ENCODE measurements at places on chromosomes 4 and X.
A peak's percentile ranks its signal among the peaks of the same experiment; 100 is the strongest.

DNA sequence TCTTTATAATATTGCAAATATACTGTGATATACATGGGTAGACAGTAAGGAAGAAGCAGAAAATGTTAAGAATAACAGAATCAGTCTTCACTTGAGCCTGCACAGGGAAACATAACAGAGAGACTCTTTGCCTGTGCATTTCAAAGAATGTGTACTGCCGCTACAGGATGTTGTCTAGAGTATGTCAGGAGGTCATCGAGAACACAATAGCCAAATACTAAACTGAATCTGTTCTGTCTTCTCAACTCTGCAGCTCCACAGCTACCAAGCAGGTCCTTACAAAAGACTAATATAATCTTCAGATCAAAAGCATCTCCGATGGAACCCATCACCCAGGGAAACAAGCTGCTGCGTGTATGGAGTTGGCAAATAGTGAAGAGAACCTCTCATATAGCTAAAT, 471.5 kb downstream of the PCDH10 start:
- no peak for DNase-seq

DNA sequence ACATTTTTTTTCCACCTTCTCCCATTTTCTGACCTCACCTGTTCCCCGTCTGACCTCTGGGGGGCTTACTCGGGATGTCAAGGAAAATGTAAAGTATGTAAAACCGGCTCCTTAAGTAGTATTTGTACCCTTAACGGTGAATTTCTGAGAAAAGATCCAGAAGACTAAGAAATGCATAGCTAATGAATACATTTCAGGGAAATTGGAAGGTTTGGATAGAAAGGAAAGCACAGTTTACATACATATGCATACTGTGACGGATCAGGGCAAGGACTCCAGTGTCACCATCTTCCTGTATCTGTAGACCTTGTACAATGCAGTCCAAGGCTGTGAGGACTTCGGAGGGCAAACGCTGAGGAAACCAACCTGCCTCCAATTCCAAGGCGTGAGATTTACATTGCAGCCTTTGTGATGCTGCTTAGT, 2185.9 kb upstream of the TENM3 start:
- no peak for DNase-seq

- DNase-seq = no peak
Observed at GRCh38 chr4:102633100-102633499, 127.7 kb downstream of the MANBA start.

DNA sequence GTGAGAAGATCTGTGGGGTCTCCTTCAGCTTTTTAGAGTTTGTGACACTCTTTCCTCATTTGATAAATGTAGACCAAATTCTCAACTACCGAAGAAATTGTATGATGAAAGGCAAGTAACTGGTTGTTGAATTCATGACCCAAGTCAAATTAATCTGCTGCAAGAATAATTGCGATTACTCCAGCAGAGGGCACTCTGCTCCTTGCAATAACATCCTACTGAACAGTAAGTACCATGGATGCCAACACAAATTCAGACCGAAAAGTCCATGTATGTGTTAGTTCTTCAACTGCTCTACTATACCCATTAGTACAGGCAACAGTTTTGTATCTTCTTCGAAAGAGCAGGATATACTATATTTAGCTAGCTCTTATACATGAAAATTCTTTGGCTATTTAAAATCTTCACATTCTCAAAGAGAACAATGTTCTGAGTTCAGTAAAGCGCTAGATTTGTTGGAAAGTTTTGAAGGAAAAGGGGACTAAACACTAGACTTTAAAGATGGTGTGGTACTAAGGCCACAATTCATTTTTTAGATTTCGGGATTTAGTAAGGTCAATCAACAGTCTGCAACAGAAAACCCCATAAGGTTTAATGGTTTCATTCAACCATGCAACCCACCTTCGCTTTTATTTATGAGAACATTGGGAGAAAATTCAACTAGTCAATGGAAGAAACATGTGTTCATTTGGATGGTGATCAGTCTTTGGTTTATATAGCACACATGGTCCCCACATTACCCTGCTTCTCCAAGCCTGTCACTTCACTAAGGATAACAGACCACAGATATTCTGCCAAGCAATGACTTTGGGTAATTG, 105.4 kb upstream of the TBC1D9 start:
- DNase-seq = peak; percentile 63

GRCh38 chrX:134542485-134542884, 82.5 kb downstream of the HPRT1 start:
- DNase-seq = no peak

DNA sequence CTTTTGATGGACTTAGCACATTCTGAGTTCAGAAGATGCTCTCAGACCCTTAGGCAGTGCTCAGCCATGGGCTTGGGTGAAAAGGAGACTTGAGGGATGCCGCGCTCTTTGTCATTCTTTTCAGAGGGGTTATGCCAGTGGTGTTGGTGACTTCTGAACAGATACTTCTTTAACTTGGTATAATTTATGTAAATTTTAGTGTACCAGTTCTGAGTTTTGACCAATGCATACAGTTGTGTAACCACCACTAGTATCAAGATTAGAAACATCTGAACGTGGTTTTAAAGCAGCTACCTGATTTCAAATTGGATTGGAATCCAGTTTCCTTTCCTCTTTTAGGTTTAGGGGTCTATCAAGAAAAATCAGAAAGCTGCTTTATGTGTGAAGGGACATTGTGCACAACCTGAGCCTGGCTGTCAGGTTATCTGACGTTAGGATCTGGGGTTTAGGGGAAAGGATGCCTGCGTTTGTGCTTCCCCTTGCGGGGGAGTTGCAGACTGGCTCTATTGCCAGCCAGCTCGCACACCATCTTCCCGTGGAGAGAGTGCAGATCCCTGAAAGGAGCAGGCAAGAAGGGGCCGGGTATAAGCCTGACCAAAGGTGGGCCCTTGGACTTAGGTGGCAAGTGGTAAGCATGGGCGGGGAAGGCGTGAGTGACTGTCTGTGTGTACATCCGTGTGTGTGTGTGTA, 19.0 kb downstream of the SMS start:
- no peak for DNase-seq

DNA sequence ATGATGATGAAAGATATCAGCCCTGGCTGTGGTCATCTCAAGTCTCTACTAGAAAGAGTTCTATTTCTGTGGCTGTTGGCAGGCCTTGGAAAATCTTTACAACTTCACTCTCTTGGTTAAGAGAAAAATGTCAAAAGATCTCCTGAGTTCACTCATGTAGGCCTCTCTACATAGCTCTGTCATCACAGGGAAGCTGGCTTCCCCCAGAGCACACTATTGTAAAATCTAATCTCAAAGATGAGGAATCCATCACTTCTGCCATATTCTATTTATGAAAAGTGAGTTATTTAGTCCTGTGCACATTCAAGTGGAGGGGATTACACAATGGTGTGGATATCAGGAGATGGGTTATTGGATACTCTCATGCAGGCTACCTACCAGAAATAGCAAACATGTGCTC, 388.4 kb upstream of the HS3ST1 start:
- no peak for DNase-seq

DNA sequence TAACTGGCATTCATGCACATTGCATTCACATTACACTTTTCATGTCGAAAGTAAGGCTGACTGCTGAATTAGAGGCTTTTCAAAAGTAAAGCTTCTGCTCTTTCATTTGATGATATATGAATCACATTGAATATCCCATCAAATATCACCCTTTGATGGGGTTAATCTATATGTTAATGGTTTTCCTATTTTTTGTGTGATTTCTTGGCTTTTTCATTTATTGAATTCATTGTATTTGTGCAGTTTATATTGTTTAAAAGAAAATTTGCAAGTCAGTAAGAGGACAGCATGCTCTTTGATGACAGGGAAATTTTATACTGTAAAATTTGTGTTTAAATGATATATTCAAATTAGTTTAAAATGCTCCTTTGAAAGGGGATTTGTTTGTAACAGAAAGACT, 344.1 kb downstream of the PCDH10 start:
- no peak for DNase-seq

DNA sequence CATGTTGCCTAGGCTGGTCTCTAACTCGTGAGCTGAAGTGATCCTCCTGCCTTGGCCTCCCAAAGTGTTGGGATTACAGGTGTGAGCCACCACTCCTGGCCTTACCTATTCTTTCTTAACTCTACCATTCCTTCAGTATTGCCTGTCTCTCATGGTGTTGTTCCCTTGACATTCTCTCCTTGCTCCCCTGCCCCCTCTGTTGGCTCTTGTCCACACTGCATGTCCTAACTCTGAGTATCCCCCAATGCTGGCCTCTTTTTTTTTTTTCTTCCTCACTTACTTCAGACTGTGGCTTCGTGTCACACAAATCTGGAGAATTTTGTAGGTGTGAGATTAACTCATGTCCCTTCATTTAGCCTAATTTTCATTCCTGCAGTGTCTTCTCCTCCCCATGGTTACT, 22.9 kb upstream of the FRMPD4 start:
- DNase-seq = no peak

GRCh38 chrX:123581586-123581985, 151.3 kb downstream of the THOC2 start:
- no peak for DNase-seq

GRCh38 chr4:39451423-39452023, 7.2 kb downstream of the RPL9 start:
- no peak for DNase-seq

- DNase-seq = peak; percentile 50
Observed at GRCh38 chr4:121484633-121485032, 103.8 kb upstream of the QRFPR start.

DNA sequence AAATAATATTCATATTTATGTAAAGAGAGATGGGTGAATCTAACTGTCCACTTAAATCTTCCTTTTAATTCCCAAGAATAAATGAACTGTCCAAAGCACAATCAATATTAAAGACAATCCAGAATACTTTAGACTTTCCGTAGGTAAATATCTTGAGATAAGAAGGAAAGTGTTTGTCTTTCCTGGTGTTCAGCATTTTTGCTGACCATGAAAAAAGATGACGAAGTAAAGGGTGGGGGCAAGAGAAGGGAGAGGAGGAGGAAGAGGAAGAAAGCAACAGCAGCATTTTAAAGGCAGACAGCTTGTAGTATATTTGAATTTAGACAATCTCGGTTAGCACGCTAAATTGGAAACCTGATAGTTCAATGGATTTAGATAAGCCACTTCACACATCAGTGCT, 498.2 kb downstream of the KCNIP4 start:
- DNase-seq = no peak

DNA sequence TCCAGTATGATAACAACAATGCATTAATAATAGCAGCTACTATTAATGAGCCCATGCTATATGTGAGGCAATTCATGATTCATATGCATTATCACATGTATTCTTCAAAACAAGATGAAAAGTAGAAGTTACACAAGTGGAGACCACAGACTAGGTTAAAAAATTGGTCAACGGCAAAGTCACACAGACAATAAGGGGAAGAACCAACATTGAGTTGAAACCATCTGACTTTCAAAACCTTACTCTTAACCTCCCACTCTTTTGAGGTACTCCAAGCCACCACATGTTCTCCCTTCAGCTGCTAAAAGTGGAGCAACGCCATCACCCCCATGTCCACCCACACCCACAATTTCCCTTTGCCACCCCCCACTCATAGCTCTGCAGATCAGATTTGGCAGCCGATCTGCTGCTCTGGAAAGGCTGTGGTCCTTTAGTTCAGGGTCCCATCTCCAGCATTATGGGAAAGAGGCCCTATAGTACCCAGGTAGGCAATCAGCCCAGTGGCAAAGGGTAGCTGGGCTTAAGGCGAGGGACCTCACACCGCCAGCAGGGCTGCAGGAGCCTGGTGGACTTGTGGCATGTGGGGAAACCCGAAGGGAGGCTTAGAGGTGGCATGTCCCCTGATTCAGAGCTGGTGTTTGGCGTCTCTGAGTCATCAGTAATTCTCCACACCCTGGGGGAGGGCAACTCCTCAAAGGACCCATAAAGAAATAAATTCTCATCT, 33.5 kb upstream of the CYBB start:
- DNase-seq = peak; percentile 56

GRCh38 chr4:40466789-40467188, 131.7 kb downstream of the CHRNA9 start:
- peak; percentile 35 for DNase-seq

DNA sequence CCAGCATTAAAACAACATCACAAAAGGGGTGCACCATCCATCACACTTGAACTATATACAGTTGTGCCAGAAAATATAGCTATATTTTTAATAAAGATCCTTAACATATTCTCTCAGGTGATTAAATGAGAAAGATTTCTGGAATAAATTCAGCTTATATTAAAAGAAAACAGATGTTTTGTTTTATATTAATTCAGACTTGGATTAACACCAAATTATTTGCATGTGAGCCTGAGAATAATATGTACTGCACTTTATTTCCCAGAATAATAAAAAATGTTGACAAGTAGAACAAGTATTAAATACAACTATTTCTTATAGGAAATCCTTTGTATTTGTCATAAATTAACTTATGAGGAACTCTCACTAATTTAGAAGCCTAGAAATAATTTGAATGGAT, 1467.4 kb downstream of the RAPGEF2 start:
- DNase-seq = no peak

- DNase-seq = peak; percentile 77
Observed at GRCh38 chrX:40153345-40154249, 55.8 kb upstream of the BCOR start.

GRCh38 chr4:19675172-19675811, 576.4 kb upstream of the SLIT2 start:
- DNase-seq = no peak

DNA sequence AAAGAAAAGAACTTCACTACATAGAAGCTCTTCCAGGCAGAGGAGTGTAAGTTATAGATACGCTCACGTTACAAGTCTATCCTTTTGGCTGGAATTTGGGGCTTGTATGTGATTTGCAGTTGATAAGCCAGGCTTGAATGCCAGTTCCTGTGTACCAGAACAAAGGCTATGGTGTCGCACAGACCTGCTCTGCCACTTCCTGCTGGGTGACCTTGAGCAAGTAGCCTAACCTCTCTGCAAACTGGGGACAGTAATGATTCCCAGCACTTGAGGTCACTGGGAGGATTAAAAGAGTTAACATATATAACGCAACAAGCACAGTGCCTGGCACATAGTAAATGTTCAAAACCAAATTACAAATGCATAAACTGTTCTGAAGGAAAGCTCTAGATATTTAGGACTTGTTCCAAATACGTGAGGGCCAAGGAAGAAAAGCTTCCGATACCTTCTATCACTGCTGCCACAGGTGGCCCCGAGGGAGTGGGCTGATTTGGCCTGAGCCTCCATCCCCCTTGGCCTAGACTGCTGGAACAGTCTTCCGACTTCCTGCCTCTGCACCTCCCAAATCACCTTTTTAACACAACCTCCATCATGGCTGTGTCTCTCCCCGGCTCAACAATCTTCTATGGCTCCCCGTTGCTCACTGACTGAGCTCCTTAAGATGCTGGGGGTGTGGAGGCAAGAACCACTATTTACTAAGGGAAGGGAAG, 1.3 kb upstream of the SOWAHD start:
- DNase-seq = peak; percentile 39

- DNase-seq = no peak
Observed at GRCh38 chrX:50704360-50704759, 109.6 kb downstream of the SHROOM4 start.

Data from activated CD4-positive, alpha-beta T cell treated with anti-CD3 and anti-CD28 coated beads, Interleukin-2, Interleukin-6, amounts not matched to agents 100 ng/mL and 50 ng/mL, durations not matched to agents 16 hours and 8 hours (primary cell).